ENCODE measurements at places on chromosomes 3 and 15.

DNA sequence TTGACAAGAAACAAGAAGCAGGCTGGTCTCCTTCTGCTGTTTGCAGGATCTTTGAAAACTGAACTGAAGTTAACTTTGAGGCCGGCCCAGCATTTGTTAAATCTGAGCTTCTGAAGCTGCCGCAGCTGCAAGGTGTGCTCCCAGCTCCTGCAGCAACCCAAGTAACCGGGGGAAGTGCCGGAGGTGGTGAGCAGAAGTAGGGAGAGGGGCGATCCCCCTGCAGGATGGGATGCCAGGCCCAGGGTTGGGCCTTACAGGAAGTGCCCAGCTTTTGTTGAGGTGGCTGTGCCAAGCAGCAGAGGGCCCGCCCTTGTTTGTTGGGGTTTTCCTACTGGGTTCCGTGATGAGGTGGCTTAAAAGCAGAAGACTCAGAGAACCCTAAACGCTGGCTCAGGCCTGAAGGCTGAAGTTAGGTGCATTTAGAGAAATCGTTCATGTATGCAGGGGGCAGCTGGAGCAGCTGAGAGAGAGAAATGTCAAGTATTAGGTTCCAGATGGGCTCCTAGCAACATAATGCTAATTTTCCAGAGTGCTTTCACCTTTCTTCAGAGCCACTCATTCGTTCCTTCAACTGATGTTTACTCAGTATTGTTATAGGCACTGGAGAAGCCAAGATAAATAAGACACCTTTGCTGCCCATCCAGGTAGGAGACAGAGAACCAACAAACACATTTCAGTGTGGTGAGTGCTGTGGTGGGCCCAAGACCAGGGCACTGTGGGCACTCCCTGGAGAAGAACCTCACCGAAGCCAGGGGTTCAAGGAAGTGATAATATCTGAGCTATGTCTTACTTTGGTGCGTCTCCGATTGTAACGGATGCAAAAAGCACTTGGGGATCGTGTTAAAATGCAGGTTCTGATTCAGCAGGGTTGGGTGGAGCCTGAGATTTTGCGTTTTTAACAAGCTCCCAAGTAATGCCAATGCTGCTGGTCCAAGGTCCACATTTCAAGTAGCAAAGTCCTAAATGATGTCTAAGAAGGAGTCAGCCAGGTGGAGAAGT is 42.2 kb upstream of the PLCL2 start:
- no peak for DNase-seq

DNA sequence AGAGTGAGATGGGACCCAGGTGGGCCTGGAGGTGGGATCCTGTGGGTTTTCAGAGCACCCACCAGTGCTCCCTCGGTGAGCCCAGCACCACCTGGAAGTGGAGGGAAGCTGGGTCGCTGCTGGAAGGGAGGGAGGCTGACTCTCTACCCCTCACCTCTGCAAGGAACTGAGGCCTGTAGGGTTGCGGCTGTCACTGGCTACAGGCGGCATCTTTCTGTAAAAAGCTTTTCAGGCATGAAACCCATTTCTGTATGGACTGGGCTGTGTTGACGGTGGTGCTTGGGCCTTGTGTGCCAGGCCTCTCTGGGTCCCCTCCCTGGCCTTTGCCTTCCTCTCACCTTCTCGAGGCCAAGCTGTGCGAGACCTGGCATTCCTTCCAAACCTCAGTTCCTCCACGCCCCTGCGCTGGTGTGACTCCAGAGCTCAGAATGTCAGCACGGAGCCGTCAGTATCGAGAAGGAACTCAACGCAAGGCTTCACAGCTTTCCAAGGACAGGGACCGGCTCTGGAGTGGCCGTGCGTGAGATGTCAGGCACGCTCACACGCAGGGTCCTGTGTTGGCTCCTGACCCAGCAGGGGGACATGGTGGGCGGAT is 16.6 kb downstream of the ABTB1 start:
- no peak for DNase-seq

- peak; percentile 40 for DNase-seq
Measured at GRCh38 chr3:62559831-62560445, 186.6 kb upstream of the FEZF2 start.

- no peak for DNase-seq
Measured at GRCh38 chr3:14547693-14548092, 7.6 kb upstream of the GRIP2 start.

DNA sequence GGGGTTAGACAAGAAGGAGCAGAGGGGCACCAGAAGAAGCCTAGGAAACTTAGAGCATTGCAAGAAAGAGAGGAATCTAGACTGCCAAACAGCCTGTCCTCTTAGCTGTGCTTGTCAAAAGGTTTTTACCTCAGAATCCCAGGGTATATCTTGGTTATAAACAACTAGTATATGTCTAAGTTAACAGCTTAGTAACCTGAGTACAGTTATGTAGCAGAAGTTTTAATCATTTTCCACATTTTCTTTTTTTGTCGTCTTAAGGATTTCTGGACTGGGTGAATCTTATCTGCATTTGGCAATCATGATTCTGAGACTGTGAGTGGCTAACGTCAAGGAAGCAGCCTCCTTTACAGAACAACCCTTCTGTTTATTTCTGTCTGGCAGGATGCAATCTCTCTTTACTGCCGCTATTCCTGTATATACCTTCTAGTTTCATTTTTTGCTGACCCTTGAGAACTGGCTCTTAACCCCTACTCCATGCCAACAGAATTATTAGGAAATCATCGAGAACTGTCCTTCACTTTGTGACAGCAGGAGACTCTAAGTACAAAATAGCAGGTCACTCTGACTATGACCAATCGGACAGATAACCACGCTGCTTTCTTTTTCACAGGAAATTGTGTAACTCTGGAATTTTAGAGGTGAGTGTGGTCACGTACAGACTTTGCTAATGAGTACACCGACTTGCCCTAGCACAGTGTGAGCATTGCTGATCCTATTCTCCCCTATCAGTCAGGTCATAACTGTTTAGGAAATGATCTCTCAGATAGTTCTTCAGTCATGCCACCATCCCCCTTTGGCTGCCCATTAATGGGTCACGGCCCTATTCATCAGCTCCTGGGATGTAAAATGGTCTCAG is 3.3 kb upstream of the CP start:
- peak; percentile 55 for DNase-seq

DNA sequence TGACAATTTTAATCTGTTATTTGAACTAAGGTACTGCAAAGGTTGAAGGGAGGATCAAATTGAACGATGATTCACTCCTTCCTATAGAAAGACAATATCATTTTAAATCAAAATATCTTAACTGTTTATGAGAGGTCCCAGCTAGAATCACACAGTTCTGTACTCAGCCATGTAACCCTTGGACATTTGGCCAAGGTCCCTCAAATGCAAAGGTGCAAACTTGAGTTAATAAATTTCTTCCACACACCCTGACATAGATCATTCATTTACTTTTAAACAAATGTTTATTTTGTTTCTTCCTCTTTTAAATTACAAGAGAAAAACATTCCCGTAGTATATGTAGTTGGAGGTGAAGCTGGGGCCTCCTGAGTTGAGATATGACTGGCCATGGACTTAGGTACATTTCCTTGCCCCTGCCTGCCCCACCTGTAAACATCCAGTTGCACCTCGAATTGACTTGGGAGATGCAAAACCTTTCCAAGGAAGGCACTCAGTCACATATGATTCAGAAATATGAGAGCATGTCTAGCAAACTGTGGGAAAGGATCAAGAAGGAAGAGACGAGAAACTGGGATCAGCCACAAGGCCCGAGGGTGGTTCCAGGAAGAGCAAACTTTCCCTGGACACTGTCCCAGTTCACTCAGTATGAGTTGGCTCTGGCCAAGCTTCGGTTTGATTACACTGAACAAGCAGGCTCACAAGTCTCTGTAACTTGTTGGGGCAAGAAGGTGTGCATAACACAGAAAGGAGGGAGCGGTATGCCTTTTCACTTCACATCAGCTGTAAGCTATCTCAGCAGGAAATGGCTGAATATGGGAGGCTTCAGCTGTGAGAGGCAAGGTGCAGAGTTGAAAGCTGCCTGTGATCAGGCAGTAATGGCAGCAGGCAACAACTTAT is 6.7 kb downstream of the TNFSF10 start:
- peak; percentile 53 for DNase-seq

DNA sequence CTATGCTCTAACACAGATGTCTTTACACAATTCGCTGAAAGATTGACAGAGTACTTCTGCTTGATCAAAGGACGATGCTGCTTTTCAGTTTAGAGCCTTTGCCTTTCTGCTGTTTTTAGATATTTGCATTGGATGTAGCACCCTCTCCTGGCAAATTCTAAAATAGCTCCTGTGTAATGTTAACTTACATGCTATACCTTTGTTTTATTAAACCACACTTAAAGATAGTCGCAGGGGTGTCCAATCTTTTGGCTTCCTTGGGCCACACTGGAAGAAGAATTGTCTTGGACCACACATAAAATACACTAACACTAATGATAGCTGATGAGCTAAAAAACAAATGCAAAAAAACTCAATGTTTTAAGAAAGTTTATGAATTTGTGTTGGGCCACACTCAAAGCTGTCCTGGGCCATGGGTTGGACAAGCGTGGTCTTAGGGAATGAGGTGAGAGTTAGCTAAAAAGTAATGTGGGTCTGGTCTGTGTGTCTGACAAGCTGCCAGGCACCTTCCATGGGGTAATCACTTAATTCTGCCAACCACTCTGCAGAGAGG is 62.9 kb downstream of the ATG7 start:
- peak; percentile 73 for DNase-seq

- no peak for DNase-seq
Measured at GRCh38 chr3:169923189-169923588, 11.8 kb downstream of the SAMD7 start.

GRCh38 chr15:85155857-85156256 is 174.2 kb downstream of the PDE8A start:
- DNase-seq = no peak

GRCh38 chr3:99500485-99500884 is 137.9 kb upstream of the COL8A1 start:
- DNase-seq = no peak

GRCh38 chr3:14433106-14433505 is 30.7 kb downstream of the SLC6A6 start:
- DNase-seq = no peak

GRCh38 chr3:61685755-61686154 is 124.4 kb downstream of the PTPRG start:
- no peak for DNase-seq

- DNase-seq = no peak
Measured at GRCh38 chr15:94231723-94232468, 535 bp downstream of the MCTP2 start.

GRCh38 chr15:92306663-92307062 is 87.0 kb upstream of the ST8SIA2 start:
- DNase-seq = peak; percentile 30

DNA sequence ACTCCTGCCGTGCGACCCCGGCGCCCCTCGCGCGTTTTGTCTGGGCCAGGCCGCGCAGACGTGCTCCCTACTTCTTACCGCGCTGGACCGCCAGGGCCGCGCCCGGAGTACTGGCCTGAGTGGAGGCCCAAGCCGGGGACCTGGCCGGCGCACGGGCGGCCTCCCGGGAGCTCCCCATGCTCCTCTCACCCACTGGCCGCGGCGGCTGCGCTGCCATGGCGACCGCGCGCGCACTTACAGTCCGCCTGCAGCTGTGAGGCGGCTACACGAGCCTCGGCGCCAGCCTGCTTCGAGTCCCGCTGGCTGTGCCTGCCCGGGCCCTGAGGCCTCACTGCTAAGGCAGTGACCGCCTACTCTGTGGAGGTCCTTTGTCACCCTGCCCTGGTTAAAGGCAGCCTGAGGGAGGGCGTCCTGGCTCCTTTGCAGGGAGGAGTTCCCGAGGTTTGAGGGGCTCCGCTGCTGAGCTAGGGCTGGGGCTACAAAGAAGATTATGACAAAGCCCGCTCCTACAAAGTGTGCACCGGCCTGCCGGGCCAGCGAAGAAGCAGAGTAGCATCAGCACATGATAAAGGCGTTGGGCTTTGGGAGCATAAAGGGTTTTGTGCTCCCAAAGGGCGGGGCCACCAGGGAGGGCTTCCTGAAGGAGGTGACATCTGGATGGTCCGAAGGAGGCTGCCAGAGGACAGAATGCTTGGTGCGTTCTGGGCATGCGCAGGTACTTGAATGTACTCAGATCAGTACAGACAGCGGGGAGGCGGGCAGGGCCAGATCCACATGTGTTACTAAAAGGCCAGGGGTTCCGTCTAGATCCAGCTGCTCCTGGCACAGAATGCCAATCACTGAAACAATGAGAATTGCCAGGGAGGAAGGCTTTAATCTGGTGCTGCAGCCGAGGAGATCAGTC is at the start of the genes LRRC34 and LRRIQ4:
TSS of gene LRRC34 (minus strand) at position 573 of the 904 bp plus-strand sequence. CDS start at position 217, 356 bp downstream.
TSS of gene LRRIQ4 (plus strand) at position 539 of the 904 bp plus-strand sequence. CDS start 9,052 bp downstream, outside the sequence.
- DNase-seq = peak; percentile 79

DNA sequence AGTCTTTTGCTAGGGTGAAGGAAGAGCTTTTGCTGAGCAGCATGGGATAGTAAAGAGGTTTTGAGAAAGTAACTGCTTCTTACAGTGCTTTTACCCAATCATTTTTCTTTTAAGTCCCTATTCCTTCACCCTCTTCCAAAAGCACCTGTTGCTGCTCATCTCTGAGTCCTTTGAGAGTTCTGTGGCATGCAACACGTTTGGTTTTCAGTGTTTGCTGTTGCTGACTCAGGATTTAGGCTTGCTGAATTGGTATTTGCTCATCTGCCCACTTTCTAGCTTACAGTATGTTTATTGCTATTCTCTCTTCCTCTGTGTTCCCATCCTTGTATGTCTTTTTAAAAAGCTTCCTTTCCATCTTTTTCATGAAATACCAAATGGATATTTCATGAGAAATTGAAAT is 55.9 kb upstream of the THRB start:
- DNase-seq = peak; percentile 26

GRCh38 chr15:61173899-61174689 is 55.0 kb downstream of the RORA start:
- peak; percentile 21 for DNase-seq

DNA sequence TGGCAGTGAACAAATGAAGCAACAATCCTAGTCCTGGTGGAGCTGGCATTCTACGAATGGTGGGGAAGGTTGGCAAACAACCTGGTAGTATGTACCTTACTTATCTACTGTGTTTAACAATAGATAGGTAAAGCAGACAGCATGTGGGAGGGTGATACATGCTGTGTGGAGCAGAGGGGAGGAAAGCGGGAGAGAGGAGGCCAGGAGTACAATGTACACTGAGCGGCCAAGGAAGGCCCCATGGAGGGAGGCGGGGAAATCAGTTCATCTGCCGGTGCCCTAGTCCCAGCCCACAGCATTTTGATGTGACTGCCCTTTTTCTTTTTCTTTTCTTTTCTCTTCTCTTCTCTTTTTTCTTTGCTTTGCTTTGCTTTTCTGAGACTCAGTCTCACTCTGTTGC is 5.3 kb upstream of the RHCG start:
- DNase-seq = no peak

DNA sequence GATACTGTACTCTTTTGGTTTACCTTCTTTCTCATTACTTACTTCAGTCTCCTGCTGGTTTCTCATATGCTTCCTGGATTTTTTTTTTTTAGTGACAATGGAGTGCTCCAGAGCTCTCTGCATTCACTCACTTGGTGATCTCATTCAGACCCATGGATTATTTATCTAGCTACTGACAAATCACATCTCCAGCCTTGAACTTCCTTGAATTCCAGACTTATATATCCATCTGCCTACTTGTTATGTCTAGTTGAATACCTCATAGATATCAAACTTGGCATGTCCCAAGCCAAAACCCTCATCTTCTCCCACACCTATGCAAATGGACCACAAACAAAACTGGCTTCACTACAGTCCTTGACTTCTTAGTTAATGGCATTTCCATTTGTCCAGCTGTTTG is 234.7 kb upstream of the ZPLD1 start:
- DNase-seq = peak; percentile 59

- DNase-seq = peak; percentile 46
Measured at GRCh38 chr3:155548195-155548594, 196.7 kb downstream of the PLCH1 start.

- no peak for DNase-seq
Measured at GRCh38 chr3:10601151-10601856, 95.9 kb upstream of the ATP2B2 start.

GRCh38 chr3:72818905-72819304 is 29.3 kb downstream of the SHQ1 start:
- DNase-seq = peak; percentile 48

GRCh38 chr15:61892140-61892539 is 168.1 kb downstream of the VPS13C start:
- DNase-seq = no peak
